ENCODE measurements at places on chromosomes 5 and 9.

DNA sequence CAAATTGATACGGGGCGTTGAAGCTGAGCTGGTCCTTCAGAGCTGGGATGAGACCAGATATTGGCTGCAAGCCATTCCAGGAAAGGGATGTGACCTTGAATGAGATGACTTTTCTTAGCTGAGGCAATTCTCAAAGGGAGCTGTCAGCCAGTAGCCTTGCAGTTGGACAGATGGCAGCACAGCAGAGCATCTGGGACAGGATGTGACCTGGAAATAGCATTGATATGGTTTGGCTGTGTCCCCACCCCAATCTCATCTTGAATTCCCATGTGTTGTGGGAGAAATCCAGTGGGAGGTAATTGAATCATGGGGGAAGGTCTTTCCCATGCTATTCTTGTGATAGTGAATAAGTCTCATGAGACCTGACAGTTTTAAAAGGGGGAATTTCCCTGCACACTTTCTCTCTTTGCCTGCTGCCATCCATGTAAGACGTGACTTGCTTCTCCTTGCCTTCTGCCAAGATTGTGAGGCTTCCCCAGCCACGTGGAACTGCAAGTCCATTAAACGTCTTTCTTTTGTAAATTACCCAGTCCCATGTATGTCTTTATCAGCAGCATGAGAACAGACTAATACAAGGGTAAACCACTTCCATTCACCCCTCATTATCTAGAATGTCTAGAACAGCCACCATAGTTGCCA lies 19.8 kb upstream of the MTX3 start:
- DNase-seq, result no peak

- no peak for DNase-seq
Observed at GRCh38 chr5:171313481-171314206, 4.6 kb downstream of the TLX3 start.

DNA sequence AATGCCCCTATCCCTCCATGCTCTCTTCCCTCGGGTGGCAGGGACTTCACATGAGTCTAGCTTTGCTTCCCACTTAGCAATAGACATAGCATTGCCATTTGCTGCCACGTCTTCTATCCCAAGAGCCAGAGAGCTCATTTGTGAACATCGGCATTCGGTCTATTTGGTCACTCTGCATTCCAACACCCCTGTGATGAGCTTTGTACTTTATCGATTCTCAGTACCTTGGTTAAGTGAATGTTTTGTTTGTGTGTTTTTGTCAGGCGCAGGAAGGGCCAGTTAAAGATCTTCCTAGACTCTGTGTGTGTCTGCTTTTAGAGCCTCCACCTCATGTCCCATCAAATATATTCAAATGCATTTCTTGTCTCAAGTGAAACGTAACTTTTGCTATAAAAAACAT lies 141.7 kb downstream of the TARS1 start:
- no peak for DNase-seq

DNA sequence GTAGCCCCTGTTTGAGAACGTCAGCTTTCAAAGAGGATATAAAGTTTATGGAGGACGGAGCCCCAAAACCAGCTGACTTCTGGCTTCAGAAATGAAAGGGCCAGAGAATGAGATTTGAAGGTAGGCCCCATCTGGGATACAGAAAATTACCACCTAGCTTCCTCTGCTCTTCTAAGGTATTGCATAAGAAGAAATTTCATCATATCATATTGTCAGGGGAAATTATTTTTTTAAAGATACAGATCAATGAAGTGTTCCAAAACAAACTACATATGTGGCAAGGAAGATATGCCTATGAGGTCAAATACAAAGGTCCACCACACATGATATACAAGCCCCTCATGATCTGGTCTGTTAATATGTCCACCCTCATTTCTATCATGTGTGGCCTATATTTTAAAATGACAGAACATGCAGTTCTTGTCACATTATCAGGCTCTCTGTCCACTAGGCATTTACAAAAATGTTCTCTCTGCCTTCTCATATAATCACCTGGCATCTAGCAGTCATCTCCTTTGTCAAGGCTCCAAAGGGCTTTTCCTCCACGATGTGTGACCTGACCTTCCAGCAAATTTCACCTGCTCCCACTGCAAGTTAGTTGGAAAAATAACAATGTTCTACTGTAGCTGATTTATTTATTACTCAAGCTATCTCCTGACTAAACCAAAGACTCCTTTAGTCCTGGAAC lies 83.1 kb downstream of the DPYSL3 start:
- DNase-seq, result no peak

- DNase-seq, result no peak
Observed at GRCh38 chr9:136075134-136075841, 19.8 kb downstream of the NACC2 start.

- DNase-seq, result no peak
Observed at GRCh38 chr5:155094455-155094854, 80.9 kb downstream of the KIF4B start.

DNA sequence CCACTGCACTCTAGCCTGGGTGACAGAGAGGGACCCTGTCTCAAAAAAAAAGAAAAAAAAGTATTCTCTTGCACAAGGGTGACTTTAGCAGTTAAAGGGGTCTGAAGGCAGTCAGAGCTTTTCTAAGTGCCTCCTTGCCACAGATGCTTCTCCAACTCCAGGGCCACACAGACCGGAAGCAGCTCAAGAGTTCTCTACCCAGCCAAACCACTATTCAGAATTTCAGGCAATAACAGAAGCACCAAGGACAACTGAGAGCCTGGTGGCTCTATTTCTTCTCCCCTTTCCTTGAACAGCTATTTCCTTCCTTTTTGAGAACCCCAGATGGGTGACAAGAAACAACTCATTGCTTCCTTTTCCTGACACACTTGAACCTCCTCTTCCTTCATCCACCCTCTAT lies 2.2 kb downstream of the FAM219A start:
- no peak for DNase-seq

- DNase-seq, result no peak
Observed at GRCh38 chr5:90878081-90878480, 319.5 kb downstream of the ADGRV1 start.

GRCh38 chr5:126450346-126450745 lies 27.1 kb downstream of the GRAMD2B start:
- DNase-seq, result peak; percentile 51

GRCh38 chr5:15852949-15853348 lies 326.6 kb downstream of the MARCHF11 start:
- no peak for DNase-seq

- no peak for DNase-seq
Observed at GRCh38 chr9:101387871-101388506, 3.2 kb upstream of the BAAT start.

DNA sequence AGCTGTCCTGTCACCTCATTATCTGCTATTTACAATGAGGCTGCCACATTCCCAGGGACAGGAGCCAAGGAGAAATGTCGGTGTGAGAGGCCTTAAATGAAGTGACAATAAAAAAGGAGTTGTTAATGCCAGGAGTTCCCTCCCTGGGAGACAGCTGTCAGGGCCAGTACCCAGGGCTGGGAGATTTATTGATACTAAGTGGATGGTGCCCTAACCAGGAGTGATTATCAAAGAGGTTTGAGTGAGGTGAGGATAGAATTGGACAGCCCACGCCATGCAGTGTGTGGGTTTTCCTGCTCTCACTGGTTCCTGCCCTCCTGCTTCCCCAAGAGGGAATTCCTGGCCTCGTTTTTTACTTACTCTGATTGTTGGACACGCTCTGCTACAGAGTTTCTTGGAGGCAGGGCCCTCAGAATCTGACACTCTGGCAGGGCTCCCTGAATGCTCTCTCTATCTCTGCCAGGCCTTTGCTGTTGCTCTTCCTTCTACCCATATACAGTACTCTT lies 150.8 kb downstream of the GRIA1 start:
- no peak for DNase-seq

GRCh38 chr9:75452512-75452911 lies 364.2 kb downstream of the OSTF1 start:
- DNase-seq, result no peak

GRCh38 chr9:77909306-77909705 lies 122.3 kb downstream of the GNAQ start:
- peak; percentile 21 for DNase-seq

GRCh38 chr5:1304033-1304432 lies 9.2 kb upstream of the TERT start:
- no peak for DNase-seq

- DNase-seq, result no peak
Observed at GRCh38 chr9:120385606-120386389, 194.2 kb downstream of the CDK5RAP2 start.

GRCh38 chr9:26331223-26331622 lies 561.4 kb downstream of the CAAP1 start:
- DNase-seq, result no peak

- no peak for DNase-seq
Observed at GRCh38 chr5:145975361-145976066, 39.1 kb downstream of the SH3RF2 start.

- no peak for DNase-seq
Observed at GRCh38 chr9:18748251-18748701, 274.3 kb downstream of the ADAMTSL1 start.

GRCh38 chr5:137051161-137051560 lies 448.0 kb downstream of the SPOCK1 start:
- no peak for DNase-seq

GRCh38 chr9:114449236-114449635 lies 56.0 kb downstream of the WHRN start:
- DNase-seq, result no peak

DNA sequence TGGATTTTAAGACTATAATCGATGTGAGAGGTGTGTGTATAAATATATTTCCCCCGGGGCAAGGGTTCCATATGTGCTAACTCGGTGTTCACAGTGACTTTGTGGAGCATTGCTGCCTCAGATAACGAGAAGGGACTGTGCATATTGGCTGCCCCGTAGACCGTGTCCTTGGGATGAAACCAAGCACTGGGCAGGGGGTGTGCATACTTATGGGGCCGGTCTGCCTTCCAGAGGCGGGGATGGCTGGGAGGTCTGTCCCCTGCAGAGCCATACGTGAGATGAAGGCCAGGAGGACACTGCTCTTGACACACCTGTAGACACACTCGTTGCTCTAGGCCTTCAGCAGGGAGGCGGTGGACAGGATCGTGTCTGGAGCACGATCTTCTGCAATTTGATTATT lies 56.0 kb upstream of the ZNF354A start:
- no peak for DNase-seq

GRCh38 chr9:95029288-95029687 lies 288.2 kb downstream of the FANCC start:
- no peak for DNase-seq

- DNase-seq, result no peak
Observed at GRCh38 chr5:172638209-172638768, 2.8 kb upstream of the NEURL1B start.

- DNase-seq, result no peak
Observed at GRCh38 chr5:45105491-45105994, 296.8 kb downstream of the MRPS30 start.

- no peak for DNase-seq
Observed at GRCh38 chr9:12964271-12964670, 189.5 kb downstream of the LURAP1L start.

GRCh38 chr5:177967221-177967887 lies 28.7 kb downstream of the PROP1 start:
- no peak for DNase-seq

- DNase-seq, result no peak
Observed at GRCh38 chr5:125186911-125187375, 440.5 kb upstream of the ZNF608 start.

- DNase-seq, result no peak
Observed at GRCh38 chr9:128805661-128806060, 12.6 kb upstream of the ENDOG start.

DNA sequence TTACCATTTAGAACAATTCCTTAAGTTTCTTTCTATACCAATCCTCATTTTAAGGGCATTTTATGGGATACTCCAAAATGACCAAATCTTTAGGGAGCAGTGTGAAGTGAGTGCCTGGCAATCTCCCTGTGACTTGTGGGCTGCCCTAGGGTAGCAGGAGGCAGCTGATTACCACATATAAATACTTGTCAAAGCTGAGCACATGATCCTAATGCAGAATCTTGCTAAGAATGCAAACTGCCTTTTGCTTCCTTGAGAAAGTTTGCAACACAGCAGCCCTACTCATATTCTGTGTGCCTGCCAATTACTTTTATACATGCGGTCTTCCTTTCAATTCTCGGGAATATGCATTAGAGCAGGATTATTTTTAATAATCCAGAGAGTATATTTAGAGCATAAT lies 18.2 kb upstream of the NREP start:
- DNase-seq, result no peak

DNA sequence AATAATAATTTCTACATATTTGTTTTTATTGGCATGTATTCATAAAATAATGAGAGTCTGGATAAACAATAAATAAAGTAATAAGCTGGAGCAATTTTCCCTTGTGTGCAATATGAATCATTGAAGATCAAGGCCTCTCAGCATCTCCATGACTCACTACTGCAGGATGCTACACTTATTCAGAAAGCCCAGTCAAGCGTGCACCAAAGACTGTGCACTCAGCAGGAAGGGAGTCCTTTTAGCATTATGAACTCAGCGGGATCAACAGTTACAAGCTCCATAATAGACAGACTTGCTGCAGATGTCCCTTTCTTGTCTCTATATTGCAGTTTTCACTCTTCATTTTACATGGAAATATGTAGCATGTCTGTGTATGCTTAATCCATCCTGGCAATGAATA lies 485.3 kb downstream of the CDH9 start:
- no peak for DNase-seq

GRCh38 chr5:132094393-132095076 lies 20.9 kb downstream of the CSF2 start:
- peak; percentile 48 for DNase-seq

DNA sequence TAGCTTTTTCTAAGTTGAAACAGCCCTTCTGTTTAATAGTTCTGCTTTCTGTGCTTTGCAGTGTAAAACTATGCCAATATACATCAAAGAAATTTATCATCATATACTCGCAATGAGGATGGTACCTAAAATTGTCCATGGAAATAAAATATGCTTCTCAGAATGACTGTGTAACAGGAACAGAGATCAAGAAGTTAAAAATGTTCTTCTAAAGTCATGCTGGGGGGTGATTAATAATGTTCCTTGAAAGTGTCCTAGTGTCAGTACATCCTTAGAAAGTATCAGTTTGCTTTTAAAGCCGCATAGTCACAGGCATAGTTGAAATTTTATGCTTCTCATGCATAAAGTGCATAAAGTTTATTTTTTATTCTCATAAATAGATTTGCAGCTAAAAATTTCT lies 4.0 kb upstream of the LRRC70 start:
- no peak for DNase-seq

All from activated CD8-positive, alpha-beta T cell treated with anti-CD3 and anti-CD28 coated beads for 36 hours (primary cell).